ENCODE measurements at places on chromosomes 13 and 19.

GRCh38 chr19:50341091-50341564 lies 12.0 kb upstream of the KCNC3 start:
- no peak for DNase-seq

- no peak for DNase-seq
Observed at GRCh38 chr13:39682310-39682709, 26.8 kb downstream of the COG6 start.

DNA sequence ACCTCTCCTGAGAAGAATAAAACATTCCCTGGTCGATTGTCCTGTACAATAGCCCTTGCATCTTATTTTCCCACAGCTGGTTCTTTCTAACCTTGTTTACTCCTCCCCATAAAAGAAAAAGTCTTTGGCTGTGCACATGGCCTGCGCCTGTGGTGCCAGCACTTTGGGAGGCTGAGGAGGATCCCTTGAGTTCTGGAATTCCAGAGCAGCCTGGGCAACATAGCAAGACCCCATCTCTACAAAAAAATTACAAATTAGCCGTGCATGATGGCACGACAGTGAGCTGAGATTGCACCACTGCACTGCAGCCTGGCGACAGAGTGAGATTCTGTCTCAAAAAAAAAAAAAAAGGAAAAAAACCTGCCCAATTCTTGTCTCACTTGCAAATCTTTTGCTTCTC lies 7.2 kb upstream of the NUP62 start:
- DNase-seq = no peak

GRCh38 chr19:45351401-45351952 lies 10.9 kb downstream of the KLC3 start:
- no peak for DNase-seq

GRCh38 chr19:10085641-10086590 lies at the start of gene SHFL:
SHFL (plus strand) TSS chr19:10086317; CDS start chr19:10086428, 111 bp downstream.
- DNase-seq = peak; percentile 44
